Activated CD4-positive, alpha-beta T cell treated with anti-CD3 and anti-CD28 coated beads, Interleukin-2, amount 50 U/mL, for 1 hour (primary cell): ENCODE measurements at places on chromosomes 3 and 15.

DNA sequence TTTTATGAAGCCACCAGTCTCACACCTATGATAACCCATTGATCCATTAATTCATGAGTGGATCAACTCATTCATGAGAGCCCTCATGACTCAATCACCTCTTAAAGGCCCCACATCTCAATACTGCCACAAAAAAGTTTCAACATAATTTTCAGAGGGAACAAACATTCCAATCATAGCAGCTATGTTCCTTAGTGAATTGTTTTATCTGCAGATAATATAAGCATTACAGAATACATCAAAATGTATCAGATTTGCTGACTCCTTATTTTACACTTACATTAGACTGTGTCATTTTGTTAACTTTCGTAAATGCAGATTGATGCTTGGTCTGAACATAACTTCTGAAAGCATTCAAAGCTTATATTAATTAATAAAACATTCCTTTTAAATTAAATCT is 155.3 kb upstream of the MBNL1 start:
- DNase-seq: no peak

DNA sequence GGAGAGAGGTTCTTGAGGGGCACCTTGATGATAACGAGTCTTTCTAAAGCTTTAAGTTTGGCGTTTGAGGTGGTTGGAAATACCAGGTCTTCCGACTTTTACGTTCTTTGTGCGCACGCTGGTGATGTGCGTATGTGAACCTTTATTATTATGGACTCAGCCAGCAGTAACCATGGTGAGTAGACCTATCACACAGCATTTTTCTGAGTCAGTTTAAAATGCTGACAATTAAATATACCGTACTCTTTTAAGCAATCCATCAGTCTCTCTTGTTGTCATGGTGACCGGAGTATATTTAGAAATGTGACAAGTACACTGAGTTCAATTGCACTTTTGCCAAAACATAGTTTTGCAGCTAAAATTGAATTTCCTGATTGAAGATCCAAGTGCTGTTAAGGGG is 172.2 kb downstream of the LPP start:
- no peak for DNase-seq

DNA sequence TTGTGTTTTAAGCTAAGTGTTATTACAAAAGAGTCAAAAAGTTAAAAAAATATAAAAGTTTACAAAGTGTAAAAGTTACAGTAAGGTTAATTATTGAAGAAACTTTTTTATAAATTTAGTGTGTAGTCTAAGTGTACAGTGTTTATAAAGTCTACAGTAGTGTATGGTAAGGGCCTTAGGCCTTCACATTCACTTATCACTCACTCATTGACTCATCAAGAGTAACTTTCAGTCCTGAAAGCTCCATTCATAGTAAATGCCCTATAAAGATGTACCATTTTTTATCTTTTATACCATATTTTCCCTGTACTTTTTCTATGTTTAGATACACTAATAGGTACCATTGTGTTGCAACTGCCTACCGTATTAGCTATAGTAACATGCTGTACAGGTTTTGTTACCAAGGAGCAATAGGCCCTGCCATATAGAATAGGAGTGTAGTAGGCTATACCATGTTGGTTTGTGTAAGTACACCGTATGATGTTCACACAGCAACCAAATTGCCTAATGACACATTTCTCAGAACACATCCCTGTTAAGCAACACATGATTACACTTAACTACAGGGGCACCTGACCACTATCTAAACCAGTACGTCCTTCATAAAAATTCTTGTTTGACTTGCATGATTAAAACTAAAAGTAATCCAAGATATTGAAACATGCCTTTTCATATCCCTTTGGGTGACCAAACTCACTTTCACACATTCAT is 17.2 kb downstream of the RAD18 start:
- DNase-seq: no peak

DNA sequence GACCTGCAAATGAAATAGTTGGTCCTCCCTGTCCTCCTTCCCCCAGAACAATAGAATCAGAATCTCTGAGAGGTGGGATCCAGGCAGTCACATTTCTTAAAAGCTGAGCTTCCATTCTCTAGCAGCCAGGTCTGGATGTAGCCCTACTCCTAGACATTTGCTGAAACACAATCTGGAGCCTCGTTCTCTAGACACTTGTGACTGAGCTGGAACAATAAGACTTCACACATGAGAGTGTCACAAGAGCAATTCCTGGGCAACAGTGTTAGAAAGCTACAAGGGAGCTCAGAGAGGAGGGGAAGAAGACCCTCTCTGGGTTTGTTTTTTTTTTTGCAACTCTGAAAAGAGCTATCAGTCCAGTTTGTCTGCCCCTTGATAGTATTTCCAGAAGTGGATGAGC is 14.5 kb downstream of the CORO2B start:
- DNase-seq: no peak

DNA sequence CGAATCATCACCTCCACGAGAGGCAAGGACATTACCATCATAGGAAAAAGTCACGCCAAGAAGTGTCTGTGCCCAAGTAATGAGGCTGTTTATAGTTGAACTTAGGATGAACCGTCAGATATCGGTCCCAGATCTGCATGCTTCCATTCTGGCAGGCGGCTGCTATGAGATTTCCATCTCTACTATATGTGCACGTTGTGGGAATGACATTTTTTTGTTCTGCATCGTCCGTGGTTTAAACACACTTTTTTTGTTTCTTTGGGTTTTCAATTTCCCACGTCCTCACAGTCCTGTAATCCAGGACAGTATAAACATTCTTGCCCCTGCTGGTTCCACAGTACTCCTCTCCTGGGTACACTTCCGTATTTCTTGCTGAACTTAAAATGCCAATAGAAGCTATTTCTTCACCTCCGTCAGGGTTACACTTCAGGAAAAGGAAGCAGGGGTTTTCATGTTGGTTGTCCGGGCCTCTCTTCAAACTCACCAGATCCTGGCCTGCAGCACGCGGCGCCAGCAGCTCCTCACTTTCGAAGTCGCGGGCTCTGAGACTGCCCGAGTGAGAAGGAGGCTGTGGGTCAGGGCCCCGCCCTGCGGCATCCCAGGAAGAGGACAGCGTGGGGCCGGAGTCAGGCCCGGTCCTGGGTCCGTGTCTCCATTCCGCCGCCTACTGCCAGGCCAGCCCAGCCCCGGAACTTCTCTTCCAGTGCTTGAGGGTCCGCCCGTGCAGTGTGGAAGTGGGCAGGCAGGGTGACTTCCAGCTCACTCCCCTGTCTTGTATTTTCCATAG is 9.8 kb upstream of the TM4SF4 start:
- no peak for DNase-seq

GRCh38 chr3:112632596-112632995 is 8.3 kb downstream of the CCDC80 start:
- DNase-seq: no peak

GRCh38 chr3:101999177-101999779 is 150.0 kb downstream of the NFKBIZ start:
- no peak for DNase-seq

DNA sequence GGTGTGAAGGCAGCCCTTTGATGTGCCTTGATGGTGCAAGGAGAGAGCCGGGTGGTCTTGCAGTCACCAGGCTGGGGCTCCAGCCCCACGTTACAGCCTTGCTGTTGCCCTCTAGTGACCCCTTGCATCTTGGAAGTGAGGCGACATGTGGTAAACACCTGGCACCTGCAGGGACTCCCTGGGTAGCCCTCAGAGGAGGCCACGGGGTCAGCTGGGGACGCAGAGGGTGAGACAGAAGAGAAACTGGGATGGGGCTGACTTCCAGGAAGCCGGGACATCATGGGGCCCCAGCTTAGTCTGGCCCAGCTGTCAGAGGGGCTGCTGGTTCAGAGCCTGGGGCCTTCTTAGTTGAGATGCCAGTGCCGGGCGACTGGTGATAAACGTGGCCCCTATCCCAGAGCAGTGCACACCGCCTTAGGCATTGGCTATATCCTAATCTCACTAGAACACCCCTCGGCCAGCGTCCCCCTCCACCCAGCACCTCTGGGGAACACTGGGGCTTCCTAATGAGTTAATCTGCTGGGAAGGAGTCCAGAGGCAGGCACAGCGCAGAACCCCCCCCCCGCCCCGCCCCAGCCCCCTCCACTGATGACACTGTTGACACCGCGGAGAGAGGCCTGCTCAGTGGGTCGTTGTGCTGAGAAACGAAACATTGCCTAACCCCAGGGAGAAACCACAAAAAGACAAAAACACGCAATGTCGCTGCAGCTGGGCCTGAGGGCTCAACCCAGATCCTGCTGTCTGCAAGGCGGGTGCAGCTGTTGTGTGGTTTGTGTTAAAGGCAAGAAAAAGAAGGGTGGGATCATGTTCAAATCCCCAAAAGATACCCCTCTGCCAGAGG is 60.5 kb upstream of the KLF13 start:
- DNase-seq: peak; percentile 63
